Activated gamma-delta T cell treated with anti-CD3 and anti-CD28 coated beads, Interleukin-2, amount 50 U/mL, for 16 hours (primary cell): ENCODE measurements at places on chromosomes 3 and 15.

- no peak for DNase-seq
Observed at GRCh38 chr15:99282121-99282520, 30.8 kb downstream of the LRRC28 start.

GRCh38 chr3:16759227-16759903 is 125.4 kb upstream of the PLCL2 start:
- DNase-seq, result no peak

- no peak for DNase-seq
Observed at GRCh38 chr3:13023971-13024764, 49.1 kb downstream of the IQSEC1 start.

- no peak for DNase-seq
Observed at GRCh38 chr15:37133602-37134001, 33.3 kb upstream of the MEIS2 start.

- no peak for DNase-seq
Observed at GRCh38 chr3:52783211-52783555, 5.8 kb downstream of the ITIH1 start.

GRCh38 chr3:183590442-183590841 is 34.9 kb upstream of the KLHL6 start:
- DNase-seq, result no peak

GRCh38 chr15:57752436-57752835 is 45.9 kb downstream of the POLR2M start:
- DNase-seq, result no peak
